ENCODE measurements at places on chromosomes 1 and 21. TPM values are rescaled to one million over a fixed set of nuclear protein-coding genes. Genes with fewer than 3 reads are reported as not detected.

GRCh38 chr1:87584586-87584985 lies 255.9 kb downstream of the LMO4 start:
- no peak for DNase-seq

- no peak for DNase-seq
These were observed 167.0 kb downstream of the C1orf21 start for GRCh38 chr1:184553845-184554244.

- no peak for DNase-seq
These were observed 56.9 kb upstream of the IVNS1ABP start for GRCh38 chr1:185373813-185374529.

GRCh38 chr1:81554108-81554507 lies 246.6 kb upstream of the ADGRL2 start:
- no peak for DNase-seq

DNA sequence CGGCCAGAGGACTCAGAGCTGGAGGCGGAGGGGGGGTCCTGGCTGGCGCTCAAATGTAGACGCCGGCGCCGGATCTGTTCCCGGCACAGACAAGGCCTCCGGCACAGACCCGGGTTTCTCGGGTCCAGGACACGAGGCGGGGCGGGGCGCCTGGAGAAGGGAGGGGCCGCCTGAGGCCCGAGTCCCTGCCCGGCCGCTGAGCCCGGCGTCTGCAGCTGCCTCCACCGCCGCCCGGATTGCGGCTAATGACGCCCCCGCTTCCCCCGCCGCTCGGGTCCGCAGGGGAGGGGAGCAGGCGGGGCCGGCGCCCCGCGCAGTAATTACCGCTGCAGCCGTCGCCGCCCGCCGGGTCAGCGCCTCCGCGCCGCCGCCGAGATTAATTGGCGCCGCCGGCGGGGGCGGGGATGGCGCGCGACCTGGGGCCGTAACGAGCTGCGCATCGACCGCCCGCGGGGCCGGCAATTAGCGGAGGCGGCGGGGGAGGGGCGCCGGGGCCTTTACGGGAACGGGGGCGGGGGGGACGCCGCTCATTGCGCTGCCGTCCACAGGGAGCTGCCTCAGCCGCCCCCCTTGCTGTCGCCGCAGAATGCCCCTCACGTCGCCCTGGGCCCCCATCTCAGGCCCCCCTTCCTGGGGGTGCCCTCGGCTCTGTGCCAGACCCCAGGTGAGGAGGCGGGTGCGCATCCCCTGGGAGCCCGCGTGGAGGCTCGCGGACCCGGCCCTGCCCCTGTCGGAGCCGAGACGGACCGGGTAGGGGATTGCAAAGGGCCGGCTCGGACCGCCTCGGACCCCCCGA lies 17.3 kb downstream of the NOC2L start:
- DNase-seq, result peak; percentile 86

- DNase-seq, result no peak
These were observed 137.2 kb downstream of the KCTD3 start for GRCh38 chr1:215704089-215704860.

GRCh38 chr1:200205216-200205995 lies 177.9 kb downstream of the NR5A2 start:
- no peak for DNase-seq

DNA sequence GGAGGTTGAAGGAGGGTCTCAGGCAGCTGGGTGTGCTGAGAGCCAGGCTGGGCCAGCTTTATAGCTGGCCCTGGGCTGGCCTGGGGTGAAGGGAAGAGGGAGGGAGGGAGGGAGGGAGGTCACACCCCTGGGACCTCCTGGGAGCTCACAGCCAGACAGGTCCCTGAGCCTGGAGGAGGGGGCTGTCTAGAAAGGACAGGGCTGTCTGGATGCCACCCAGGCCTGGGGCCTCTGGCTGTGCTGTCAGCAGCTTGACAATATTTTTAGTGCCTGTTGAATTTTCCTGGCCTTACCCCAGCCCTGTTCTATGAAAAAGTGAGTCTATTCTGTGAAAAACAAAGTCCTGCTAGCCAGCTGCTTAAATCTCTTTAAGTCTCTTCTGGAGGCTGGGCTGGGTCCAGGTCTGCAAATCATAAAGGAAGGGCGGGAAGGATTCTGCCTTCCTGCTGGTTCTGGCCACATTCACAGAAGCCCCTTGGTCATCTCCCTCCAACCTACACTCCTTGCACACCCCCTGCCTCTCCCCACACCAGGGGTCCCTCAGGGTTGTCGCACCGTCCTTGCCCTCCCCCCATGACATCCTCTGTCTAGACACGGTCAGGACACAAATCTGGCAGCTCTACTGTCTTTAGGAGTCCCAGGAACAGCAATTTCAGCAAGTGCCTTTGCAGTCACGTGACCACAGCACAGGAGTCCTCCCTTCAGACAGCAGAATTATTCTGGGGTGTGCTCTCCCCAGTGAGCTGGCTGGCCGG lies at the start of gene LEFTY2:
LEFTY2 (minus strand) TSS at position 34 of the 755 bp plus-strand sequence. CDS start 80 bp downstream, outside the sequence.
- DNase-seq, result peak; percentile 50

- no peak for DNase-seq
These were observed 226.1 kb downstream of the KCTD3 start for GRCh38 chr1:215793180-215793579.

GRCh38 chr1:18882486-18882885 lies 19.9 kb downstream of the ALDH4A1 start:
- DNase-seq, result no peak

- no peak for DNase-seq
These were observed 973.7 kb downstream of the LTN1 start for GRCh38 chr21:28018741-28019669.

GRCh38 chr1:44326024-44326701 lies 28.9 kb downstream of the ERI3 start:
- DNase-seq, result no peak

- no peak for DNase-seq
These were observed 33.3 kb upstream of the TDRD10 start for GRCh38 chr1:154468535-154469250.

DNA sequence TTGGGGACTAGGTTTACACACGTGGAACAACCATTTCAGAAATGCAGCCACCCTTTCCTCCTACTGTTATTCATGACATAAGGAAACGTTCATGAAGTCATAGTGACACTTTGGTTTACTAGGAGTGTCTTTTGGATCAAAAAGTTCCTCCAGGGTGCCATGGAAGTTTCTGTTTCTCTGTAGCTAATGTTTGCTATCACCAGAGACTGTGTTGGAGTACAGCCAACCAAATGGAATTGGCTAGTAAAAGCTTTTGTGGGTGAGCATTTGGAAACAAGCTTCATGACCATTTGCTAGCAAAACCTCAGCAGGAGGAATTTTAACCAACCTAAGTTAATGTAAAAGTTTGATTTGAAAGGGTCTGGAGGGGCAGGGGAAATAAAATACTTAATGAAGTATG lies 43.9 kb upstream of the ADGRL2 start:
- DNase-seq, result no peak

DNA sequence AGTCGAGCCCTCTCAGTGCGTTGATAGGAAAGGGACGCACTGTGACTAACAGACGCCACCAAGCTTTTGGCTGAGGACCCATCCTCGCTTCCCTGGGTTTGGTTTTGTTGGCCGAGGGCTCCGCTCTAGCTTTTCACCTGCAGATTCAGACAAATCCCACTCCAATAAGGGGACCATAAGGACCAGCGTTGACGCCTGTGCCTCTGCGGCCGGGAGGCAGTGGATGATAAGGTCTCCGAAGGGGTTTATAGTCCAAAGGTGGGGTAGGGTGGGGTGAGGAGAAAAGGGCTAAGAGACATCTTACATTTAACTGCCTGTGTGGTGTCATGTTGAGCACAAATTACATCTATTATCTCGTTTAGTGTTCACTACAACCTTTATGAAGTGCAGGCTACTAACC lies 760 bp downstream of the PEX14 start:
- DNase-seq, result no peak

GRCh38 chr1:175493321-175494010 lies 249.9 kb downstream of the TNR start:
- DNase-seq, result no peak

DNA sequence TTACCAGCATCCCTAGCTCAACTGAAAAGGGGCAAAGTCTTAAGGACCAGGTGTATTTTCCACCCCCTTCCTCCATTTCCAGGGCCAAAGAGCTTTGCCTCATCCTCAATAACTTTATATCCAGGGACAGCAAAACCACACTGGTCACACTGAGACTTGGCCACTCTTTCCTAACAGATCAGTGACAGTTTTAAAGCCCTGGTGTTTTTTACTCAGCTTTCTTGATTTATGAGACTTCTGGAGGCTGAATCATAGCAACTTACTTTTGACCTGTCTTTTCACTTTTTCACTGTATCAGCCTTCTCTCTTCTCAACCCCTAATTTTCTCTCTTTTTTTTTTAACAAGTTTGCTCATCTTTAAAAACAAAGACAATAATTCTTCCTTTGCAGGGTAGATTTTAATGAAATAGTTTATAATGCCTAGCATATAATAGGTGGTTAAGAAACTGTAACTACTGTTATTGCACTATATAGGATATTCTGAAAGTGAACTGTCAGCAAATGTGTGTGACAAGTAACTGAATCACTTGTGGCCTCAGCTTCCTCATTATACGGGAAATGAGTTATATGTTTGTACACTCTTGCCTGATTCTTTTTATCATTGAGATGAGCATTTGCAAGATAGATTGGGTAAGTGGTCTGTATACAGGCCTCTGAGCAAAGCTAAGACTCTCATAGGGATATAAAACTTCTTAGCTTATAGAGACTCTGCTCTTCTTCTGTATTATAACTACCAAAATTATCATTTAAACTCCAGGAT lies 19.7 kb upstream of the DYNLT5 start:
- no peak for DNase-seq

GRCh38 chr1:86778569-86779239 lies 74.3 kb downstream of the SH3GLB1 start:
- DNase-seq, result no peak

- DNase-seq, result no peak
These were observed 32.4 kb downstream of the SPTA1 start for GRCh38 chr1:158654086-158654485.

DNA sequence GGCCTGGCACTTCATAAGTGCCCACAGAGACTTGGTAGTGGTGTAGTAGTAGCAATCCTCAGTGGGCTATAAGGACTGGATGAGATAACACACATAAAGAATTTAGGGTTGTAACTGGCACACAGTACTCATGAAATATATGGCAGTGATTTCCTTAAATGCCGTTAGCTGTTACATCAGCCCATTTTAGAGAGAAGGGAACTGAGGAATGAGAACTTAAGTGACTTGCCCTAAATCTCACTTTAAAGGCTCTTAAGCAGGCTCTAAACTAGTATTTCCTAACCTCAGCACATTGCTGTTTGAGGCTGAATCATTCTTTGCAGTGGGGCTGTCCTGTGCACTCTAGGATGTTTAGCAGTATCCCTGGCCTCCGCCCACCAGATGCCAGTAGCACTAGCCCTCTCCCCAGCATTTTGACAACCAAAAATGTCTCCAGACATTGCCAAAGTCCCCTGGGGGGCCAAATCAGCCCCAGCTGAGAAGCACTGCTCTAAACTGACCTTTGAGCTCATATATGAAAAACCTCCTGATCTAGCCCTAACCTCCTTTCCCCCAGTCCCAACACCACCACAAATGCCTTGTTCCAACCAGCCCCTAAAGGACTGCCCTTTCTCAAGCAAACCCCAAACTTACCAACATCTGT lies 11.6 kb downstream of the CAMK2N1 start:
- no peak for DNase-seq

- DNase-seq, result no peak
These were observed 28.4 kb downstream of the ZBTB17 start for GRCh38 chr1:15947382-15948090.

GRCh38 chr1:228044961-228045360 lies 37.5 kb upstream of the ARF1 start:
- DNase-seq, result peak; percentile 4

DNA sequence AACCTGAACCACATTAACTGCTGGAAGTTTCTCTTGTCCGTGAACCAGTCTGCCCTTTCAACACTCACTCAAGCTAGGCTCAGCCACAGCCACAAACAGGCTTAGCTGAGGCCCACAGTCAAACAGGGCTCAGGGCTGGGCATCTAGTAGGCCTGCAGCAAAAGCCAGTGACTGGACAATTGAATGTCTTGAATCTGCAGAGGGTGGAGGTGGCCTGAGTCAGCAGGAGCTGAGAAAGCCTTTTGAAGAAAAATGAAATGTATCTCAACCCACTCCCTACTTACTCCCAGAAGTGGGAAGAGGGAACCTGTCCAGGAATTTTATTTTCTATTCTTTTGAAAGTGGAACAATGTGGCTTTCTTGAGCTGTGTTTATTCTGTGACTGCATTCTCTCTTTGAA lies 95.4 kb downstream of the PTPRU start:
- DNase-seq, result no peak

DNA sequence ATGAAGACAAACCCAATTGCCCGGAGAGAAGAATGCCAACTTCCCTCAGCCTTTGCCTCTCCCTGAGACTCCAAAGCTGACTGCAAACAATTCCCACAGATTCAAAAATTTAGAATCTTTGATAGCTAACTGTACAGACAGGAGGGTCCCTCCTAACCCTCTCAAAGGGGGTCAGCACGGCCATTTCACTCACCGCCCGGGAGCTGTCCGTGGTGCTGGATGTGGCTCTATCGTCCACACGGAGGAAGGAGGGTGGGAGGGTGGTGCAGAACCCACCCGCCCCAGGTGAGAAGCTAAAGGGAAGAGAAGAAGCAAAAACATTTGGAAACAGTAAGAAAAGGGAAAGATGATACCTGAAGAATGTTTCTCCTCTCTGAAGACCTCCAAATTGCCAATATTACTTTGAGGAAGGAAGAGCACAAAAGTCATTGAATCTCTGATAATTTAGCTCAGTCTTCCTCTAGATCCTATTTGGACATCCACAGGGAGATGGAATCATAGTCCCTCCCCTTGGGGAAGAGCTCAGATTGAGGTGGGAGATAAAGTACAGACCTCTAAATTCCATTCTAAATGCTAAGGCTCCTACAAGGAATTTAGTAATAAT lies 45.6 kb downstream of the RHBG start:
- DNase-seq, result no peak

DNA sequence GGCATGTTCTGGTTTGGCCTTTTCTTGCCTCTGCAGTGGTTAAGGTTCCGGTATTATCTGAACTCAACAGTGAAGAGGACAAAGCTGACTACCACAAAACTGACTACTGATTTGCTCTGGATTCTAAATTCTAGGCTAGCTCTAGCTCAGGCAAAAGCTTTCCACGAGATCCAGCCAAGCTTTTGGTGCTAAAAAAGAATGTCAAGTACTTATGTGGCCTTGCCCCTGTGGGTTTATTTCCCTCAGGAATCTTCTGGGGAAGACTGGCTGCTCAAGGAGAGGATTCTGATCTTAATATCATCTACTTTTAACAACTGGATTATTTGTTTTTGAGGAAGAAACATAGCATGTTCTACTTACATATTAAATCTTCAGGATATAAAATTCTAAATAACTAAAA lies 26.1 kb upstream of the MTMR11 start:
- DNase-seq, result no peak

Gene METTL25B
- 14.7 TPM for total RNA-seq

Gene C4BPA
- total RNA-seq, result not detected

Gene AQP10
- 0.27 TPM for total RNA-seq

Gene UBASH3A
- total RNA-seq, result not detected

Gene DNAJC16
- 17.1 TPM for total RNA-seq

Gene PODN
- total RNA-seq, result 19.4 TPM

Gene KRTAP7-1
- total RNA-seq, result not detected

Gene LYPD8
- not detected for total RNA-seq

Gene NLRP3
- 0.64 TPM for total RNA-seq

Gene S100A7A
- total RNA-seq, result not detected

Gene HMCN1
- 3.8 TPM for total RNA-seq

Gene URB2
- 2.9 TPM for total RNA-seq

Gene SETSIP
- total RNA-seq, result not detected
